ENCODE measurements at places on chromosomes 5 and 9.

GRCh38 chr9:127809002-127809539 lies 6.4 kb downstream of the FPGS start:
- no peak for DNase-seq

GRCh38 chr5:142053426-142054151 lies 40.8 kb upstream of the GNPDA1 start:
- no peak for DNase-seq

- no peak for DNase-seq
These were observed at the start of gene IFNA2 for GRCh38 chr9:21385131-21385670. IFNA2 (minus strand) TSS chr9:21385398; CDS start chr9:21385329, 69 bp downstream.

DNA sequence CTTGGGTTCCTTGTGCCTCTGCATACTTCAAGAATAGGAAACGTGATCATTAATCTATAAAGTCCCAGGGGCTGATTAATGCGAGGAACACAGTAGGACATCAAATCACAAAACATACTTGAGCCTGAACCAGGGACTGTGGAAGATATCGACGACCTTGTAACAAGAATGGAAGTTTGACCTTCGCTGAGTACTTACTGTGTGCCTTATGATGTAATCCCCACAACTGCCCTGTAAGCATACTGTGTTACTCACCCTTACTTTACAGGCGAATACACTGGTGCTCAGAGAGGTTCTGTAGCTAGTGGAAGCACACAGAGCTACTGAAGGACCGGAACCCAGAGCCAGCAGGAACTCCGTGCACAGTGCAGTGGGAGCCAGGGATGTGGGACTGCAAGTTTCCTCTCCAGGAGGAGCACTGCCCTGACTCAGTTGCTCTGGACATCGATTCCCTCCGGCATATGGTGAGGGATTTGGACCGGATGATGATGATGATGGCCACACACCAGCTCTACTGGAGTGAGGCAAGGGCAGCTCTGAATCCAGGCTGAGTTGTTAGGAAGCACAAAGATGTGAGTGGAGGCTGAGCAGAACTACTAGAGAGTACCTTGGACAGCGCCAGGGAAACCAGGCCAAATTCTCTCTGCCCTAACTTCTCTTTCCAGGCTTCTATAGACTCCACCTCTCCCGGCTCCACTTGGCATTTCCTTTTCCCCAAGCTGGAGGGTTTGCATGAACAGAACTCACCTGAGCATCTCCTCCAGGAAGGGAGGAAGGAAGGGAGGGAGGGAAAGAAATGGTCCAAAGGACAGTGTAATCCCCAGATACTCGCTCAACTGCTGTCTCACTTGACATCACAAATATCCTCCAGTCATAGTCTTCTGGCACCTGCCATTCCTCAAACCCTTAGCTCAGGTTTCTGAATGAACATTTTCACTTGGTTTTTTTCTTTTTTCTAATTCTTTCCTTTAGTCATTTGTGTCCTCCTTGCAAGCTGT lies 1.5 kb upstream of the GABBR2 start:
- DNase-seq: no peak

- no peak for DNase-seq
These were observed 3.0 kb downstream of the MVB12B start for GRCh38 chr9:126329476-126330275.

- no peak for DNase-seq
These were observed 30.3 kb downstream of the LHFPL2 start for GRCh38 chr5:78618303-78618702.

- no peak for DNase-seq
These were observed 40.3 kb downstream of the NNT start for GRCh38 chr5:43643327-43643726.

GRCh38 chr5:133353741-133354140 lies 258.6 kb downstream of the FSTL4 start:
- no peak for DNase-seq

DNA sequence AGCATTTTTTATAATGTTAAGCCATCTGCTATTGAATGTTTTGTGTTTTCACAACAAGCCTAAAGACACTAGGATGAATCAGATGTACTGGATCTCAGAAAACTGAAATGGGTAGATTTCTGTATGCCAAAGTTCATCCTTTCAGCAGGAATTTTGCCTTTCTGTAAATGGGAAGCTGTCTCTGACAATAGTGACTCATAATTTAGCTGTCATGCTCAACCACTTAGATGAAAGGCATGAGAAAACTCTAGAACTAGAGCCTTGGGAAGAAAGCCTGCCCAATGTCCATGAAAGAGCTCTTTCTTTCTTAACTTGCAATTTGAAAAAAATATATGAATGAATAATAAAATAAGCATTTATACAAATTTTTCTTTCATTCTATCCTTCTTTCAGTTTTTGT lies 616.0 kb upstream of the EDIL3 start:
- DNase-seq: no peak

All from T follicular helper cell (primary cell).